H7 (cell line): ENCODE measurements at places on chromosomes 16 and 17. TPM values are rescaled to one million over a fixed set of nuclear protein-coding genes. Genes with fewer than 3 reads are reported as not detected.

DNA sequence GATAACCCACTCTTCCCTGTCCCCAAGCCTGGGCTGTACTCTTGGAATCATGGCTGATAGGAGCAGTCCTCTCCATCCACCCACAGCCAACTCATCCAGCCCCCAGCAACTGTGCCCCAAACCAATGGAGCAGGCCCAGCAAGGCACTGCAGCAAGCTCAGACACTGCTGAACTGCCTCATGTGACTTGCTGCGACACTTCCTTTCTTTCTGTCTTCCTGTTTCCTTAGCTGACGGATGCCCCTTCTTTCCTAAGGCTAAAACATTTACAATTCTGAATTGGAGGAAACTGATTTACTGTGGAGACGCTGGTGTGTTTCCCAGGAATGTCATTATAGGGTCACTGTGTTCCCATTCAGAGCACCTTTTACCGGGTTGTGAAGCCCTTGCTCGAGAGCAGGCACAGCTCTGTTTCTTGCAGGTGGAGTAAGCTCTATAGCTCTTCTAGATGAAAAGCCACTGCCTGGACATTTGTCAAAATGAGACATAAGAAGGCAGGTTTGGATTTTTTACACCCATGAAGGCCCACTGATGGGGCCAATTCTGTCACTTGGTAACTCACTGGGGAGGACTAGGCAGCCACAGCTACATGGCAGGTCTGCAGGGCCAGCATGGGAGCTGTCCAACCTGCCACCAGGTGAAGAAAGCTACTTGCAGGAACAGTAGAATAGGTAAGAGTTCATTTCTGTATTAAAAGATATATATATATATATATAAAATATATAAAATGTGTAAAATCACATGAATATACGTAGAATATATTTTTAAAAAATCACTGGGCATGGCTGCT lies 27.4 kb downstream of the TMEM11 start:
- DNase-seq, result no peak

KRTAP9-2 gene
- total RNA-seq, result not detected in 2 replicates

GRCh38 chr16:2719328-2720063 lies 528 bp downstream of the PRSS27 start:
- DNase-seq, result no peak

TPSB2 gene
- not detected in 2 replicates for total RNA-seq

DNA sequence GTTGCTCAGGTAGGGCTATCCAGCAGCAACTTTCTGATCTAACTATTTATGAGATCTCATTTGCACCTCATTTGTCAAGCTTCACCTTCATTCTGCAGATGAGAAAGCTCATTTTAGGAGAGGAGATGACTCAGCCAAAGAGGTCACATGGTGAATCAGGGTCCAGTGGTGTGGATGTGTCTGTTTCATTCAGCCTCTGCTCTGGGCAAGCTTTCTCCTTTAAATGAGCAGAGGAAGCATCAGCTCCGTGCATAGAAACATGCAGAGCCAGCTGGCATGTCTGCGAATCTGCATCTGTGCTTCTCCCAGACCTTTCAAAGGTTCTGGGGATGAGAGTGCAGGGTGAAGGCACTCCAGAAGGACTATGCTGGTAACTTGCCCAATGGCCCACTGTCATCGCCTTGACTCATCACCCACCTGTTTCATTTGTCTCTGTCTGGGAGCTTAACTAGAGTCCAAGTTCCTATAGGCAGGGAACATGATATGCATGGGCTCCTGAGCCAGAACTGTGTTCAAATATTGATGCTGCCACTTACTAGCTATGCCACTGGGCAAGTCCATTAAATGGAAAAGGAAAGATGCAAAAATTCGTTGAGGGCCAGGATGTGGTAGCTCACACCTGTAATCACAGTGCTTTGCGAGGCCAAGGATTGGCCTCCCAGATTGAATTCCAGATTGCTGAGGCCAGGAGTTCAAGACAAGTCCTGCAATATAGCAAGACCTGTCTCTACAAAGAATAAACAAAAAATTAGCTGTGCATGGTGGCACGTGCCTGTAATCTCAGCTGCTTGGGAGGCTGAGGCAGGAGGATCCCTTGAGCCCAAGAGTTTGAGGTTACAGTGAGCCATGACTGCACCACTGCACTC lies 67.1 kb upstream of the NLK start:
- DNase-seq, result no peak

DNA sequence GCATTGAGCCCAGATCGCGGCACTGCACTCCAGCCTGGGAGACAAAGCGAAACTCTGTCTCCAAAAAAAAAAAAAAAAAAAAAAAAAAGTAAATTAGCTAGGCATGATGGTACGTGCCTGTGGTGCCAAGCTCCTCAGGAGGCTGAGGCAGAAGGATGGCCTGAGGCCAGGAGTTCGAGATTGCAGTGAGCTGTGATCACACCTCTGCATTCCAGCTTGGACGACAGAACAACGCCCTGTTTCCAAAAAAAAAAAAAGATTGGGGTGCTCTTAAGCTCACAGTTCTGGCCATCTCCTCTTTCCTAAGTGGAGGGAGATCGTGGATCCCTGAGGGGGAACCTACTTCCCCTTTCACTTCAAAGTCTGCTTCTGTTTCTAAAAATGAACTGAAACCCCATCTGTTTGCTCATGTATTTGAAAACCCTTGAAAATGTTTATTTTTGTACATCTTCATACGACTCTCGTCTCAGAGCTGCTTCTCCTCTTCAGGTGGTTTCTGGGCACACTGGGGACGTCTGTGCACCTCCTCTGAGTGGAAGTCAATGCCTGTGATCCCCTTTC lies 138.8 kb downstream of the PRKCA start:
- DNase-seq, result no peak

- no peak for DNase-seq
Measured at GRCh38 chr16:65510850-65511249, 389.0 kb upstream of the CDH11 start.
